ENCODE measurements at places on chromosomes 12 and 14. TPM values are rescaled to one million over a fixed set of nuclear protein-coding genes. Genes with fewer than 3 reads are reported as not detected.

The LIN7A gene
- 16.4 TPM for total RNA-seq

The TAS2R42 gene
- not detected for total RNA-seq

The MMP17 gene
- 31.2 TPM for total RNA-seq

The TMEM63C gene
- not detected for total RNA-seq

The FZD10 gene
- not detected for total RNA-seq

The ADGRD1 gene
- not detected for total RNA-seq

The DTX1 gene
- not detected for total RNA-seq

The GZMB gene
- total RNA-seq: not detected

The TAS2R10 gene
- not detected for total RNA-seq

The KRT6C gene
- not detected for total RNA-seq

The NFATC4 gene
- total RNA-seq: 84.1 TPM

The HOXC10 gene
- not detected for total RNA-seq

The NGB gene
- not detected for total RNA-seq

The PIANP gene
- 2.4 TPM for total RNA-seq

The ATP6V1D gene
- 144 TPM for total RNA-seq

The RNASE4 gene
- 5.3 TPM for total RNA-seq

The CELA1 gene
- total RNA-seq: not detected

The TSPAN8 gene
- not detected for total RNA-seq

The MUCL1 gene
- total RNA-seq: not detected

The CAPZA3 gene
- total RNA-seq: not detected

The RPL41 gene
- total RNA-seq: 3,079 TPM

The ZC2HC1C gene
- total RNA-seq: 1.6 TPM

The MEG3 gene
- total RNA-seq: 246 TPM

The CCDC175 gene
- total RNA-seq: not detected

The CDH24 gene
- 6.8 TPM for total RNA-seq

The PROX2 gene
- total RNA-seq: not detected

The KRT82 gene
- not detected for total RNA-seq

The SRRM4 gene
- not detected for total RNA-seq

The STK38L gene
- 13.8 TPM for total RNA-seq

The KERA gene
- total RNA-seq: not detected

The VRTN gene
- not detected for total RNA-seq

The NTS gene
- total RNA-seq: not detected

The LAG3 gene
- total RNA-seq: 0.59 TPM

The MYF5 gene
- total RNA-seq: not detected

The NANOG gene
- not detected for total RNA-seq

The LRCOL1 gene
- 0.47 TPM for total RNA-seq

The ASPG gene
- not detected for total RNA-seq

The HSPB8 gene
- 40.1 TPM for total RNA-seq

All from HFFc6 (cell line).